GF-D8 (cell line): ENCODE measurements at places on chromosomes 7 and 10.

- DNase-seq = no peak
Measured at GRCh38 chr7:100864263-100864845, 2.8 kb upstream of the TRIP6 start.

DNA sequence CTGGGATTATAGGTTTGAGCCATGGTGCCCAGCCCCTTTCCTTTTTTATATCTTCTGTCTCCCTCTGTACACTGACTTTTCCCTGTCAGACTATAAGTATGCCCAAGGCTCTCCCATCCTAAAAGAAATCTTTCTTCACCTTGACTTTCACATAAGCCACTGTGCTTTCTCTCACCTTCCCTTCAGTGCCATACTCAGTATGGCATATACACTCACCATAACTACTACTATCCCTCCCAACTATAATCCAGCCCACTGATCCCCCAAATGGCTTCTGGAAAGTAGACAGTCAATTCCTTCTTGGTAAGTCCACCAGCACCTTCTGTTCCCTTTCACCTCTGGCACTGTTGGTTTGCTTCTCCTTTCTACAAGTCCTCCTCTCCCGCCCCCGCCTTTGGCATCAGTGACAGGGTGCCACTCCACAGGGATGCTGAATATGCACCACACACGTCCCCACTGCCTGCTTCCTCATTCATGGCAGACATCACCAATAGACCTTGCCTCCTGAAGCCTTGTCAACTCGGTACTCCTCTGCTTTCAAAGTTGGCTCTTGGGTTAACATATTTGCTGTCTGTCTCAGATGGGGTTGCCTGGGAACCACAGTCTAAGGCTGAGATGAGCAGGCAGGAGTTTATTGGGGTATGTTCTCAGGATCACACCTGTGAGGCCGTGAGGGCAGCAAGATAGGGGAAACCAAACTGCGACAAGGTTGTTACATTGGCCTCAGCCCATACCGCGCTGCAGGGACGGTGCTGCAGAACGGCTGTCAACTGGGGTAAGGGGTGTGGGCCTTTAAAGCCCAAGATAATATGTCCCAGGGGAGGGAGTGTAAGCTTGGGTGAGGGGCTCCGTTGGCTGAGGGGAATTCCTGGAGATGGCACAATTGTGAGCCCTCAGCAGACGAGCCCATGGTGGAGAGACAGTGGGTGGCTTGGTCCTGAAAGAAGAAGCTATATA, 7.2 kb upstream of the PSAP start:
- DNase-seq = no peak

GRCh38 chr10:20492447-20492846, 404.7 kb downstream of the NEBL start:
- DNase-seq = no peak

DNA sequence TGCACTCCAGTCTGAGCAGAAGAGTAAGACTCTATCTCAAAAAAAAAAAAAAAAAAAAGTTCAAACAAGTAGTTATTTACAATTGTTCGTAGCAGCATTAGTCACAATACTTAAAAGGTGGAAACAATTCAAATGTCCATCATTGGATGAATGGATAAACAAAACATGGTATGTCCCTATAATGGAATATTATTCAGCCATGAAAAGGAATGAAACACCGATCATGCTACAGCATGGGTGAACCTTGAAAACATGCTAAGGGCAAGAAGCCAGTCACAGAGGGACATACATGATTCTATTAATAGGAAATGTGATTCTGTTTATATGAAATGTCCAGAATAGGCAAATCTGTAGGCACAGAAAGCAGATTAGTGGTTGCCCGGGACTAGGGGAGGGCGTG, 15.9 kb downstream of the DOCK1 start:
- DNase-seq = no peak

DNA sequence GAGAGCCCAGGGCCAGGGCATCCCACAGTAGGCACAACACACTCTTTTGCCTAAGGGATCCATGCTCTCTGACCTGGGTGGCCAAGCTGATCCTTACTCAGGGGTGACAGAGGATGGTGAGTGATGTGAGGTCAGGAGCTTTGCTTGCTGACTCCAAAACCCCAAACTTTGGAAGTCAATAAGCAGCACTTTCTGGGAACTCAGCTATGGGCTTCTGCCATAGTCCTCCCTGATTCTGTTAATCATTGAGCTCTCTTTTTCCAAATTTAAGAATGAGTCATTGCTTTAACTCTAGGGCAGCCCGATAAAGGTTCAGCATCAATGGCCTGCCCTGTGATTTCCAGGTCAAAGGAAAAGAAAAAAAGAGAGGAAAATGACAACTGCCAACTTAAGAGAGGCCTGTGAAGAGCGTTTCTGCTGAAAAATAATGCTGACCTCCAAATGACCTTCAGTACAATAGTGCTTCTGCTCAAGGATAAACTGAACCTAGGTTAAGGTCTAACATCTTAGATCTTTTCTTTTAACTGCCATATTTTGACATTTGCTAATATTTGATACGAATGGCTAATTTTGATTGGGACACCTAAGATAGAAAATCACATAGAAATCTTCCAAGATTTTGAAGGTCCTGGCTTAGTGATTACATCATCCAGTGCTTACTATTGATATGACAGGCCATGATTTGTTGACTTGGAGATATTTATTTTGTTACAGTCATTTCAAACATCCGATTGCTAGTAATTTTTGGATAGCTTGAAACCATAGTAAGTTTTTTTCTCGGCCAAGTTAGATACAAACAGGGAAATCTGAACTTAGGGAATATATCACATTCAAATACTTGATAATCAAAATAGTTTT, 20.8 kb upstream of the RELN start:
- no peak for DNase-seq

- DNase-seq = no peak
Measured at GRCh38 chr7:139582130-139582650, 58.7 kb downstream of the CLEC2L start.

DNA sequence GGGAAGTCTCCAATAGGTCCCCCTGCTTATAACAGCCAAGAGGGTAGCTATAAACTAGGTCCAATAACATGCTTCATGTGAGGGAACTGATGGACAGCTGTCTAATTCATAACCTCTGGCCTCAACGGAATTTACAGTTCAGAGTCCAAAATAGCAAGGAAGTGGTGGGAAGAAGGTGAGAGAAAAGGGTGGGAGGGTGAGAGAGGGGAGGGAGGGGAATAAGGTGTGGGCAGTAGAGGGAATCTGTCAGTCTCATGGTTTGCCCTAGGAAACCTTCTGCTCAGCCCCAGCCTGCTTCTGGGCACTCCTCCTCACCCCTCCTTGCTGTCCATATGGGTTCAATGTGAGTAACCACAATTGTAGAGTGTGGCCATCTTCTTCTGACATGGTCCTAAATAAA, 133.4 kb upstream of the ADO start:
- DNase-seq = no peak

DNA sequence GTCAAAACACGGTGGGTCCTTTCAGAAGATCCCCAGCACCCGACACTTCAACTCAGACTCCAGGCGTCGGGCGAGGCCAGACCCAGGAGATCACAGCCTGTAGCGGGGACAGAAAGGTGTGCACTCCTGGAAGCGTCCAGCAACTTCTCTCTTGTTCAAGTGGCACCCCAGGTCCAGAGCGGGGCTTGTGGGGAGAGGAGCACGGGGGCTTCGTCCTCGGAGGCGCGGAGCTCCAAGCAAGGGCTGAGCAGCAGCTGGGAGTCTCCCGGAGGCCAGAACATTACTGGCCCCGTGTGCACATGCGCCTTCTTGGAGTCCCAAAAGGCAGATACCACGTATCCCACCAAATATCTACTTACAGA, 54.9 kb downstream of the ZRANB1 start:
- DNase-seq = no peak

- DNase-seq = no peak
Measured at GRCh38 chr7:128017862-128018845, 13.1 kb downstream of the LRRC4 start.

DNA sequence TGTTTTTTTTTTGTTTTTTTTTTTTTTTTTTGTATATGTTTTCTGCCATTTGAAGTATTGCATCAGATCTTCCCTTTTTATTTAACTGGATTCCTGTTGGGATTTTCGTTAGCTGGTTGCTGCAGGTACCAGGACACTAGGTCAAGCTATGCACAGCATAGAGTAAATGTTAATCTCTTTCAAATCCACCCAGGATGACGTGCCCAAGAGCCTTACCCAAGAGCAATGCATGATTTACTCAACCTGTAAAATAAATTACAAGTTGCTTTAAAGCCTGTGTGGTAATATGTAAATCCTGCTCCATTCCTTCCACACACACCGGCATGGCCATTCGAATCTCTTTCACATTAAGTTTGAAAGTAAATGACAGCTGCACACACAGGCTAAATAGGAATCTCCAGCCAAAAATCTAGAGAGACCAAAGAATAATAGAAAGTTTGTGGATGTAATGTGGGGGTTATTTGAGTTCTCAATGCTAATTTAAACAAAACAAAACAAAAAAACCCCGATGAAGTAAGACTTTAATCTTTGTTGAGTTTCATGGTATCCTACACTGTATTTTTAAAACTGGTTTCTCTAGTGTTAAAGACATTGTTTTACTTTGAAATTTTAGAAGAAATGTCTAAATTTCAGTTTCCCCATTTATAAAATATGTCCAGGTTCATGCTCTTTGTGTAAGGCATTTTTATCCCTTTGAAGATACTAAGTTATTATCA, 167.9 kb downstream of the FRMD4A start:
- DNase-seq = no peak

- no peak for DNase-seq
Measured at GRCh38 chr7:80450621-80451308, 61.1 kb downstream of the GNAT3 start.
